Activated CD8-positive, alpha-beta memory T cell treated with anti-CD3 and anti-CD28 coated beads for 24 hours (primary cell): ENCODE measurements at places on chromosomes 11 and 22.

- DNase-seq: no peak
Observed at GRCh38 chr22:32650553-32651345, 150.8 kb upstream of the TIMP3 start.

- no peak for DNase-seq
Observed at GRCh38 chr22:25147642-25147928, 52.1 kb upstream of the CRYBB3 start.

- DNase-seq: no peak
Observed at GRCh38 chr22:23922921-23923320, 28.7 kb downstream of the MIF start.

- DNase-seq: no peak
Observed at GRCh38 chr11:46679241-46680163, 20.9 kb downstream of the ARHGAP1 start.

DNA sequence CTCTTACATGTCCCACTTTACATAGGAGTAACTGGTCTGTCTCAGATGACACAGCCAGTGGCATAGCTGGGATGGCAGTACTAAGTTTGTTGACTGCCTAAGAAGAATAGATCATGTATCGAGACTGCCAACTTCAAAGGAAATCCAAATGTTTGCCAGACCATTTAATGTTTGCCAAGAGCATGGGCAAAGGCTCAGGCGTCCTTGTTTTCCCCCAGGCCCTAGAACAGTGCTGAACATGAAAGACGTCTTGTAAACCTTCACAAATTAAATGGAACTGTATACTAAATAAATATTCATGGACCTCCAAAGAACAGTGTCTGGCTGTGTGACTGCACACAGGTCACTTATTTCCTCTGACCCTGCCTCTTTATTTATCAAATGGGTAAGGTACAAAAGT is 234.7 kb upstream of the CCDC90B start:
- DNase-seq: no peak

- DNase-seq: no peak
Observed at GRCh38 chr11:46896719-46897406, 21.5 kb downstream of the LRP4 start.

- DNase-seq: no peak
Observed at GRCh38 chr11:12117611-12118010, 7.2 kb downstream of the MICAL2 start.

- no peak for DNase-seq
Observed at GRCh38 chr11:69903211-69903610, 84.0 kb upstream of the FGF3 start.

DNA sequence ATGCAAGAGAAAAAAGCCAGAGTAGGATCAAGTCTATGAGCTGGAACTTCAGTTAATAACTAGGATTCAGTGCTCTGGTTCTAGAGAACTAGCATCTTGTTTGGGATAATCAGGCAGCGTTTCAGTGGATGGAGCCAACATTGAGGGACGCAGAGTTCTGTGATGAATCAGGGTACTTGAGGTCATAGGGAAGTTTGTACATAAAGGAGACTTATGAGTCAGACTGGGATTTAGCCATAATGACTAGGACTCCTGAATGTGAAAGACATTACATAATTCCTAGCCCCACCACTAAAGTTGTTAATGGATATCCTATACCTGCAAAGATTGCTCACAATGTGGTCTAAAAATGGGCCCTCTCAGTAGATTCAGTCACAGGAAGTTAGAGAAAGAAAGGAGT is 6.8 kb downstream of the SLN start:
- DNase-seq: no peak

- no peak for DNase-seq
Observed at GRCh38 chr11:70324376-70325115, 54.1 kb downstream of the PPFIA1 start.

GRCh38 chr11:66904981-66905521 is 48.2 kb downstream of the LRFN4 start:
- no peak for DNase-seq

- no peak for DNase-seq
Observed at GRCh38 chr11:119978696-119979095, 159.2 kb downstream of the TRIM29 start.

- DNase-seq: peak; percentile 53
Observed at GRCh38 chr11:61056571-61056970, 45.7 kb upstream of the CD5 start.

DNA sequence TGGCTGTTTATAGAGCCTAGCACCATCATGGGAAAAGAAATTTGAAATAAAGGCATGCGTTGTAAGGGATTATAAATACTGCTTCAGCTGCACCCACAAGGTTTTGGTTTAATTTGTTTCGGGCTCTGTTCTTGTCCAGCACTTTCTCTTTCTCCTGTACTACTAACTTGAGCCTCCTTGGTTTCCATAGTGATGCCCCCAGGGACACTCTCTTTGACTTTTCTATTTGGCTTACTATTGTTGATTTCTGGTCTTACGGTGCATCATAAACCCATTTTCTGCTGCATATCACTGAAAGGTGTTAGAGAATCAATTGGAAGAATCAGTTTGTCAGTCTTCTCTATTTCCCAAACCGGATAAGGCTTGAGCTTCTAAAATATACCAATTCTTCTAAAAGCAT is 1674.3 kb upstream of the RAG2 start:
- DNase-seq: no peak

GRCh38 chr11:46520971-46521745 is 72.7 kb downstream of the AMBRA1 start:
- DNase-seq: no peak

GRCh38 chr22:39133871-39134270 is 18.6 kb downstream of the CBX7 start:
- no peak for DNase-seq

GRCh38 chr11:106821826-106822225 is 196.4 kb downstream of the GUCY1A2 start:
- no peak for DNase-seq
